ENCODE measurements at places on chromosomes 16 and 17. TPM values are rescaled to one million over a fixed set of nuclear protein-coding genes. Genes with fewer than 3 reads are reported as not detected.

The KRT25 gene
- not detected for total RNA-seq

The DPEP3 gene
- total RNA-seq: not detected

The TBX21 gene
- total RNA-seq: not detected

The NPIPA1 gene
- 12.3 TPM for total RNA-seq

The RNPS1 gene
- 81.9 TPM for total RNA-seq

The C1QTNF8 gene
- not detected for total RNA-seq

The JUP gene
- 114 TPM for total RNA-seq

The SRL gene
- total RNA-seq: 0.15 TPM

The TBC1D3D gene
- total RNA-seq: not detected

The CDRT4 gene
- total RNA-seq: 0.65 TPM

The ASB16 gene
- not detected for total RNA-seq

The CACNG3 gene
- not detected for total RNA-seq

The RNF222 gene
- not detected for total RNA-seq

The NUPR1 gene
- under 0.01 TPM for total RNA-seq

The PKMYT1 gene
- total RNA-seq: 8.1 TPM

The TEKT3 gene
- under 0.01 TPM for total RNA-seq

The C17orf67 gene
- total RNA-seq: 1.3 TPM

The CCT6B gene
- total RNA-seq: 0.32 TPM

The TMC6 gene
- total RNA-seq: 35.1 TPM

The SP2 gene
- 0.30 TPM for total RNA-seq

The CFAP20 gene
- total RNA-seq: 67.0 TPM

The OR4D1 gene
- total RNA-seq: not detected

The PRR35 gene
- under 0.01 TPM for total RNA-seq

The CTRB2 gene
- total RNA-seq: not detected

The C17orf50 gene
- total RNA-seq: not detected

The NSRP1 gene
- 8.2 TPM for total RNA-seq

The KRT31 gene
- total RNA-seq: not detected

The TXNDC11 gene
- total RNA-seq: 34.3 TPM

The CHST5 gene
- not detected for total RNA-seq

The HAP1 gene
- under 0.01 TPM for total RNA-seq

The MEFV gene
- not detected for total RNA-seq

The ATP6V0D1 gene
- total RNA-seq: 105 TPM

The OR1F1 gene
- not detected for total RNA-seq

The CA5A gene
- total RNA-seq: not detected

The MYH13 gene
- total RNA-seq: not detected

The CDH8 gene
- not detected for total RNA-seq

The RAD51D gene
- 12.0 TPM for total RNA-seq
